Dorsolateral prefrontal cortex (tissue), 122 donors: ENCODE measurements at places on chromosomes 1 and 21.

DNA sequence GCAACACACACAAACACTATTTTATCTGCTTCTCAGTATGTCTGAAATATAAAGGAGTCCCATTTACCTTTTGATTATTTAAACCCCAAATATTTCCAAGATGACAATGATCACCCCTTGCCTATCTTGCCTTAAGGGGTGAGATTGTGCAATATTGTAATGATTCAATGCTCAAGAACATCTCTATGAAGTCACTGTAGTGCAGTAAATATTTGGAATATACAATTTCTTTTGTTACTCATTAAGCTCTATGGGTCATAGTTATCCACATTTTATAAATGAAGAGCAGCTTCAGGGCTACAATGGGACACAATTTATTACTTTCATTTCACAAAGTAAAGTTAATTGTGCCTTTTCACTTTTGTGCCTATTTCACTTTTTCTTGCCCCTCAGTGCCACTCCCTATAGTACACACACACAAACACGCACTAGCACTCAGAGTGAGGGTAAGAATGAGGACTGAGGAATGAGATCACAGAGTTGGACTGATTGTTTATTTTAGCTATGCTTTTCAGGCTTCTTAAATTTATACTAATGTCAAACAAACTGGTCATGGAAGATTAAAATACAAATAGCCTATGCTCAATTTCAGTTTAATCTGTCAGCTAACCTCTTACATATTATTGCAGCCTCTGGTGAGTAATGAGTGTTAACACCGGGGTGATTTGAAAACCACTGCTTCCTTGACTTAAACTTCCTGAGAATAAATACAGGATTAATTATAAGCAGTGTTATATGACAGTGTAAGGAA, 521.0 kb upstream of the B3GALT2 start:
- no peak for DNase-seq

DNA sequence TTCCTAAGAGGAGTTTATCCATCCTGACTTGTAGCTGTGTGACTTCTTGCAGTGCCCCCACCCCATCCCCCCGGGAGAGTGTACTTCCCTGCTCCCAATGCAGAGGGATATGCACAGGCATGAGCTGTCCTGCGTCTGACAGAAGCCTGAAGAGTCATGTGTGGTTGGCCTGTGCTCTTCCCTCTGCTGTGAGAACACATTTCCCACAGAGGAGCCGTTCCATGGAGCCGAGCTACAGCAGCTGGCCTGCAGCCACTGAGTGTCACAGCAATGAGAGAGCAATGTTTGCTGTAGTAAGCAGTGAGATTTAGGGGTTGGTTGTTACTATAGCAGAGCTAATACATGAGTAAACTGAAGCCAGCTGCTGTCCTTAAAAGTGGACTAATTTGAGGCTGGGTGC, 22.0 kb downstream of the PARS2 start:
- DNase-seq: no peak

DNA sequence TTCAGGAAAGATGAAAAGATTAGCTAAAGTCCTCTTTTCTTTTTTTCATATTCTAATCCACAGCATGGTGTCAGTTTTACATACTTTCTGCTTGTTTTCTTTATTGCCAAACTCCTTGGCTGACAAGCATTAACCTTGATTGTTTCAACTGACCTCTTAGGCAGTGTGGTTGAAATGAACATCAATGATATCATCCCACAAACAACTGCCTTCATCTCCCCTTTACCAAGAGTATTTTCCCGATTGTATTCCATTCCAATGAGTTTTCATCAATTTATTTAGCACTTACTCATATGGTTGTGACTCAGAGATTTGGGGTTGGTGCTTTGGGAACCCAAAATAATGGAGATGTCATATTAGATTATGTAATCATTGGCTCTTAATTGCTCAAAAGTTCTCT, 71.8 kb downstream of the SPAG17 start:
- no peak for DNase-seq

GRCh38 chr1:56584910-56585528, 5.7 kb upstream of the PLPP3 start:
- no peak for DNase-seq

- DNase-seq: no peak
Observed at GRCh38 chr1:156226116-156226538, 13.3 kb downstream of the PMF1 start.

DNA sequence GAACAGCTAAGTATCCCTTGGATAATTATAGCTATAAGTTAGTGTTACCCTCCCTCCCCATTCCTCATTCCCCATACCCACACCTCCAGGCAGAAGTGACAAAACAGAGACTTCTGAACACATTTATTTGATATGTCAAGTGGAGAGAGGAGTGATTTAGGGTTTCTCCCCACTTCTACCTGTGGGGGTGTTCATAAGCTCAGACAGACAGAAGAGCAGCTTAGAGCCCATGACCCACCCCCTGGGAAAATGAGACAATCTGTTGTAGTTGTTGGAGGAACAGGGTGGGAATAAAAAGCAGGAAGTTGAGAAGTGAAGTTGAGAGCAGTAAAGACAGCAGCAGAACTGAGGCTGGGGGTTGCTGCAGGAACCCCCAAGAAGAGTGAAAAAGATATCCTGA, 1.5 kb upstream of the LIX1L start:
- no peak for DNase-seq

- no peak for DNase-seq
Observed at GRCh38 chr1:24992761-24993211, 62.7 kb upstream of the RUNX3 start.

- no peak for DNase-seq
Observed at GRCh38 chr1:59360170-59360569, 63.3 kb downstream of the FGGY start.

- DNase-seq: no peak
Observed at GRCh38 chr1:244137725-244138124, 86.6 kb downstream of the ZBTB18 start.

DNA sequence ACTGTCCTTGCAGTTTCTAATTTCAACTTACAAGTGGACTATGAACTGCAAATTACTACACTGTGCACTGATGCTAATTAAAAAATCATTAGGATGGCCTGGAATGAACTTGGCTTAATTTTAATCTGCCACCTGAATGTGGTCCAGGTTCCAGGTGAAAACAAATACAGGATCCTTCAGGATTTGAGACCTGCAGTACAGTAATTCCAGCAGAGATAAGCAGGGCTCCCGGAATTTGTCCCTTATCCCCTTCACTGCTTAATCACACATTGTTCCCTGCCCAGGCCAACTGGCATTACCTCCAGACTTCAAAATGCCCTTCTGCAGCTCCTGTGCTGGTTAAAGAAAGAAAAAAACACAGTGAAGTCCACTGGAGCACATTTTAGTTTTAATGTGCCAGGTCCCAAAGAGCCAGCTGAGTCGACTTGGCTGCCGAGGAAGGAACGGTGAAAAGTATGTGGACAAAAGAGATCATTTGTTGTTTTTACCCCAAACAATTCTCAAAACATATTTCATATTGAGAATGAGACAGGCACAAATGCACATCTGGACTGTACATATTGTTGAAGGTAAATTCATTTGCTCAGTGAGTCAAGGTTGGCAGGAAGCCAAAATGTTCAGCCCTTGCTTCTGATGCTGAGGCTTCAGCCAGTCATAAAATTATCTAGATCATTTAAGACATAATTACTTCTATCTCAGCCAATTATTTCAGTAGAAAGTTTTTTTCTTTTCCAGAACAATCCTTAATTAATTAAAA, 28.3 kb downstream of the DEGS1 start:
- DNase-seq: no peak

DNA sequence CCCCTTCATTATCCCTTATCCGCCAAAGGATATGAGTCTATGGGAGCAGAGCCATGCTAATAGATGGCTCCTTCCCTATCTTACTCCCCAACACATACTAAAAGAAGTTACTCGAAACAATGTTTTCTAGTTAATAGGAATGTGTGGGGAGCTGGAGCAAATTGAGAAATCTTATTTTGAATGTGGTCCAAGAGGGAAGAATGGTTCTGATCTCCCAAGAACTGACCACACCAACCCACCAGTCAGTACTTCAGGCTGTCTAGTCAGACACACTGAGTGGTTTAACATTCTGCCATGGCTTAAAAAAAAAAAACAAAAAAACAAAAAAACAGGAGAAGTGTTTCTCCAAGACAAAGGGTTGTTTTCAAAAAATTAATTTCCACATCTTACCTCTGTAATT, 31.5 kb upstream of the DNASE2B start:
- DNase-seq: no peak

DNA sequence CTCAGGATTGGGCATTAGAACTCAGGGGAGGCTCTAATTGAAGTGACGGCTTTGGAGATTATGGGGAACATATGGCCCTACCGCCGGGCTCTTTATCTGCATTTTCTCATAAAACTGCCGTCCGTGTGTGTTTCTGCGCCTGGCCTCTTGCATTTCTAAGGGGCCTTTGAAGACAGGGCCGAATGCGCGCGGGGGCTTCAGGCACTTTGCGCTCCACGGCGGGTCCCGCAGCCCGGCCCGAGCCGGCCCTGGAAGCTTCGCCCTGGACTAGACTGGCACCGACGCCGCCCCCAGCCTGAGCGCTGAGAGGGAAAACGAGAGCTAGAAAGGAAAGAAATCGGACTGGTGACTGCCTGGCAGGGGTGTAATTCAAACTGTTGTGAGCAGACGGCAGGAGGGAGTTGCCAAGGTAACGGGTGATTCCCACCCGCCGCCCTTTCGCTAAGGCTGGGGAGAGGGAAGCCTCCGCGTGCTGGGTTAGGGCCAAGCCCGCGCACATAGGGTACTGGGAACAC, 120.7 kb downstream of the LMX1A start:
- DNase-seq: no peak

DNA sequence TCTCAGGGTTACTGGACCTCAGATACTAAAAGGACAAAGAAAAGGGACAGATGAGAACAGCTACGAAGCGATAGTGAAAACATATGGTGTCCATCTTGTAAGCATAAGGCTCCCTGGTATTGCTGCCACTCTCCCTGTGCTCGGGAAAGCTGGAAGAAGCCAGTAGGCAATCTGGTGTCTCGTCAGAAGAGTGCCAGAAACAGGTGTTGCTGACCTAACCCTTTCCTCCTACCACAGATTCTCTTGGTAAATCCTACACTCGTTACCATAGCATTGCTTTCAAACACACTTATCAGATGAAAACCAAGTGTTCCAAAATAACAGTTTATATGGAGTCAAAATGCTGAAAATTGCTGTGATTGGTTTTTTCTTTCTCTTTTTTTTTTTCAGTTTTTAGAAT, 146.3 kb downstream of the NRIP1 start:
- DNase-seq: no peak
